ENCODE measurements at places on chromosomes 13 and 19.

DNA sequence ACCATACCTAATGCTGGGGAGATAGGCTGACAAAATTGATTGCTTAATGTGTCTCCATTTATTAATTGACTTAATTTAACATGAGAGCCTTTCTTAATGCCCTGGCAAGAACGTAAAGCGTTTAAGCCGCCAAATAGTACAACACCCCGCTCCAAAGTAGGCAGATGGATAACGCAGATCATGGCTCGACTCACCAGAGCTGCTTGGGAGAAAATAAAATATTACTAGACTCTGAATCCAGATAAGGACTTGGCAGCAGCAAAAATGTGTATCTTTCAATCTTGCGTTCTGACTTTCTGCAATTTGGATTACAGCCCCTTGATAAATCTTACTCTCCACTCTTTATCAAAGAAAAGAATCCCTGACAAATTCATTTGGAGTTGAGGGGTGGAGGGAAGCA is 403 bp upstream of the SIAH3 start:
- DNase-seq, result no peak

DNA sequence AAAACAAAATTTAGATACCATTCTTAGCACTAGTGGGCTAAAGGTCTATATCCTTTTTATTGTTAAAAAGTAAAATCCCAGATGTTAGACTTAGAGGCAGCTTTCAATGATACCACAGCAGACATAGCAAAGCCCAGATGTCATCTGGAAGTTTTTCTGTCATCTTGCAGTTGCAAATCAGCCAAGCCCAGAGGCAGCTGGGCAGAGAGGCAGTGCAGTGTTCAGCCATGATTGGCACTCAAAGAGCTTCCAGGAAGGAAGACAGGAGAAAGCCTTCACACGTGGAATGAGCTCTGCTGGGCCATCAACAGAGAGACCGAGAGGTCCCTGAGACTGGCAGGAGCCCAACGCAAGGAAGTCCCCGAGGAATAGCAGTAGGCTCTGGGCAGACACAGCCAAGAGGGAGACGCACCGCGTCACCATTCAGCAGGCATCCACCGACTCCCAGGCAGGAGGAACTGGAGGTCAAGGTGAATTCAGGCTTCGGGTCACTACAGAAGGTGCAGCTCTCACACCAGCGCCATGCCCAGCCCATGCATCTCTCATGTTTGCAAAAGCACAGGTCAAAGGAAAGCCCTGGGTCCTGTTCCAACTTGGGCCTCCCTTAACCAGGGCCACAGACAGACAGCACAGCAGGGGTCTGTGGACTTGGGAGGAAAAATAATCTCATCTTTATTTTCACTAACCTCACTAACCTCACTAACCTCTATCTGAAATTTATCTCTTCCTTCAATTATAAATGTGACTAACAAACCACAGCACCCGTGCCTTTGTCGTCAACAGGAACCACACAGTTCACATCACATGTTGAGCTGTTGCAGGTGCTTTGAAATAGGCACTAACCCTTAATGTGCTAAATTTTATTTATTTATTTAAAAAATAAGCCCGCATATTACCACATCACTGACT is 54.9 kb downstream of the TUBGCP3 start:
- DNase-seq, result no peak

DNA sequence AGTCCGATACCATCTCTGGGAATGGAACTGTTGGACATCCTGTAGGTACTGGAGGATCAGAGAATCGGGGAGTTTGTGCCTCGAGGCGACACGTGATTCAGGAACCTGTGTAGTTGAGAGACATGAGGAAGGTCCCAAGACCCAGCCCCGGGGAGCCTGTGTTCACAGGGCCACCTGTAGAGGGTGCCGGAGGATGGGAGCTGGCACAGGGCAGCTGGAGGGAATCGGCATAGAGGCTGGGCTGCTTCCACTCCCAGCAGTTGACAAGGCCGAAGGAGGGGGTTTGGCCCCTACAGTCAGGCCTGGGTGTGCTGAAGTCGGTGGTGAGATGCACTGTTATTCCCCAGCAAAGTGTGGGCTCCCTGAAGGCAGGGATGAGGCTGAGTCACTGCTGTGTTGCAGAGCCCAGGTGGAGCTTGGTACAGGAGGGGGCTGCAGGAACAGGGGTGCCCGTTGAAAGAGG is 2.5 kb upstream of the ISYNA1 start:
- no peak for DNase-seq

DNA sequence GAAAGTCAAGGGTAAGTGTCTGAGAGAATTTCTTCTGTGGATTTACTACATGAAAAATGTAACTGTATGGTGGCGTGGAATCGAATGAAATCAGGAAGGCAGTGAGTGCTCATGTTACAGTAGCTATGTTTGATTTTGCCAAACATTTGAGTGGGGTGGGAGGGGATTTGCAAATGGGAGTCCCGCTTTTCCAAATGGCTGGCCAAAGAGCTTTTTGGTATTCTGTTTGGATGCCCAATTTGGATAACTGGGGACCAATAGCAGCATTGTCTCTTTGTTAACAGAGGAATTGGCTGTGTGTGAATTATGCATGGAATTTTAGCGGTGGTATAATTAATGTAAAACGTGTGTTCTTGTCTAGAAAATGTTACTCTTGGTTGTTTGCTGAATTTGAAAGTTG is 17.8 kb downstream of the HNRNPM start:
- no peak for DNase-seq

GRCh38 chr13:31067416-31068118 is 94.1 kb downstream of the HSPH1 start:
- DNase-seq, result no peak

DNA sequence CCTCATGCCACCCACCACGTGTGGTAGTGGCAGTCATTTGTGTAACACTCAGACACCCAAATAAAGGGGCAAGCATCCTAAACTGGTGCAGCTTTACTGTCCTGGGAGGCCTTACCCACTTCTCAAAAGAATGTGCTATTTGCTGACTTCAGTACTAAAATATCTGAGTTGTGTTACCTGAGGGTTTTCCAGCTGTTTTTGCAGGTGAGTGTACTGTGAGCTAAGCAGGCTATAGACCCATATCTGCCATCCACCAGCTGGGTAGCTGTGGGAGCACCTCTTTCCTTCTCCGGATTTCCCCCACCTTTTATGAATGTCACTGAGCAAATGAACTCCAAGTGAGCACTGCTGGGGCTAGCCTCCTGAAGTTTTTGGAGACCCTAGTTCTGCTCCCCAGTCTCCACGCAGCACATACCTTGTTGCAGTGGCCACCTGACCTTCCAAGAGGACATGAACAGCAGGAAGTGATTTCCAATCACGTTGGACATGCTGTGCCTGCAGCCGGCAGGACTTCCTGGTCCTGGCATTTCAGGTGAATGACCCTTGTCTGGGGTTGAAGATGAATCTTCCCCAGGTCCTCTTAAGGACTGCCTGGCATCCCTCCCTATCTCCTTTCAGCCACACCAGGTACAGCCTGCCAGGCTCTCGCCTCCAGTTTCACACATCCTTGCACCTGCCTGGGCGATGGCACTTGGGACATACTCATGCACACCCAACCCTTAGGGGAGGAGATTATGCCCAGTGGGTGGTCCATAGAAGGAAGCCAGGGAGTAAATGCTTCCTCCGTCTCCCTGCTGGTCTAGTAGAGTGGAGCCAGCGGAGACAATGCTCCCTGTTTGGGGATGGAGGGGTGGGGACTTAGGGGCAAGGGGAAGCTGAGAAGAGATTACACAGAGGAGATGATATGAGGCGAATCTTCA is 109.5 kb upstream of the SPATA13 start:
- no peak for DNase-seq

GRCh38 chr19:50768277-50768676 is 2.0 kb upstream of the GPR32 start:
- DNase-seq, result no peak

Data from KG1 (cell line).